T follicular helper cell (primary cell): ENCODE measurements at places on chromosomes 16 and 17.

DNA sequence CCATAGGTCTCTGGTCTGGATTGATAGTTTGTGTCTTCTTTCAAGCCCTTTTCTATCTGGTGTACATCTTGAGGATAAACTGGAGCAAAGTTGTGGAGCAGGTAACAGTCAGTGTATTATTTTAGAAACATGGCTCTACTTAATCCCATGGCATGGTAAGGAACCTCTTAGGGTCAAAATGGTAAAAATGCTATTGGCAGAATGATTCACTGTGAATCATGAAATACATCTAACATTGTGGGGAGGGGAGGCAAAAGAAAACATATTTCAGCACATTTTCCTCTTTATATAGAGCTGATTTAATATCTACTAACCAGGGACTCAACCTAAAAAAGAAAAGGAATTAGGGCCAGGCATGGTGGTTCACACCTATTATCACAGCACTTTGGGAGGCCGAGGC is 17.9 kb upstream of the ALDH3A2 start:
- no peak for DNase-seq

DNA sequence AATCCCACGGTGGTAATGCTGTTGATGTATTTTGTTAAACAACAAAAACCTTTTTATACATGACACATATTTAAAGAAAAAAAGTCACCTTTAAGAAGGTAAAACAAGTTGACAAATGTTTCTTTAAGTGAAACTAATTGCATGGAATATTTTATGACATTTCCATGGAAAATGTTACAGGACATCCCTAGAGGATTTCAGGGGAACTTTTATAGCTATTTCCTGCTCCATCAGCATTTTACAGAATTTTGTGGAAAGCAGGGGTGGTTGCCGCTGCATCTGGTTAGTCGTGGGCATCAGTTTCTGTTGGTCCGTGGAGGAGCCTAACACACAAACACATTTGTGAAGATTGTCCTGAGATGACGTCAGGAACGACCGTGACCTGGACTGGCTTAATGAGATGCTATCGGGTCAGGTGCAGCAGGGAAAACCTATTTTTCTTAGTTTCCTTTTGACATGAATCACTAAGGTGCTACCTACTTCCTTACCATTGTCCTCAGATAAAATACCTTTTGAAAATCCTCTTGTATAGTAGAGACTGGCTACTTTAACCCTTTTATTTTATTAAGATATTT is 305.1 kb downstream of the MAP2K6 start:
- DNase-seq, result no peak

- DNase-seq, result no peak
Observed at GRCh38 chr17:36494674-36495073, 8.2 kb downstream of the ZNHIT3 start.

GRCh38 chr17:8244768-8245167 is 3.1 kb downstream of the CTC1 start:
- no peak for DNase-seq

DNA sequence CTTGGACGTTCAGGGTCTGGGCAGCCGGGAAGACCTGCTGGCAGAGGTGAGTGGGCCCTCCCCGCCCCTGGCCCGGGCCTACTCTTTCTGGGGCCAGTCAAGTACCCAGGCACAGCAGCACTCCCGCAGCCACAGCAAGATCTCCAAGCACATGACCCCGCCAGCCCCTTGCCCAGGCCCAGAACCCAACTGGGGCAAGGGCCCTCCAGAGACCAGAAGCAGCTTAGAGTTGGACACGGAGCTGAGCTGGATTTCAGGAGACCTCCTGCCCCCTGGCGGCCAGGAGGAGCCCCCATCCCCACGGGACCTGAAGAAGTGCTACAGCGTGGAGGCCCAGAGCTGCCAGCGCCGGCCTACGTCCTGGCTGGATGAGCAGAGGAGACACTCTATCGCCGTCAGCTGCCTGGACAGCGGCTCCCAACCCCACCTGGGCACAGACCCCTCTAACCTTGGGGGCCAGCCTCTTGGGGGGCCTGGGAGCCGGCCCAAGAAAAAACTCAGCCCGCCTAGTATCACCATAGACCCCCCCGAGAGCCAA is 8.6 kb upstream of the ABCC3 start:
- DNase-seq, result peak; percentile 46

GRCh38 chr17:5355421-5356129 is 63.9 kb downstream of the NUP88 start:
- no peak for DNase-seq

DNA sequence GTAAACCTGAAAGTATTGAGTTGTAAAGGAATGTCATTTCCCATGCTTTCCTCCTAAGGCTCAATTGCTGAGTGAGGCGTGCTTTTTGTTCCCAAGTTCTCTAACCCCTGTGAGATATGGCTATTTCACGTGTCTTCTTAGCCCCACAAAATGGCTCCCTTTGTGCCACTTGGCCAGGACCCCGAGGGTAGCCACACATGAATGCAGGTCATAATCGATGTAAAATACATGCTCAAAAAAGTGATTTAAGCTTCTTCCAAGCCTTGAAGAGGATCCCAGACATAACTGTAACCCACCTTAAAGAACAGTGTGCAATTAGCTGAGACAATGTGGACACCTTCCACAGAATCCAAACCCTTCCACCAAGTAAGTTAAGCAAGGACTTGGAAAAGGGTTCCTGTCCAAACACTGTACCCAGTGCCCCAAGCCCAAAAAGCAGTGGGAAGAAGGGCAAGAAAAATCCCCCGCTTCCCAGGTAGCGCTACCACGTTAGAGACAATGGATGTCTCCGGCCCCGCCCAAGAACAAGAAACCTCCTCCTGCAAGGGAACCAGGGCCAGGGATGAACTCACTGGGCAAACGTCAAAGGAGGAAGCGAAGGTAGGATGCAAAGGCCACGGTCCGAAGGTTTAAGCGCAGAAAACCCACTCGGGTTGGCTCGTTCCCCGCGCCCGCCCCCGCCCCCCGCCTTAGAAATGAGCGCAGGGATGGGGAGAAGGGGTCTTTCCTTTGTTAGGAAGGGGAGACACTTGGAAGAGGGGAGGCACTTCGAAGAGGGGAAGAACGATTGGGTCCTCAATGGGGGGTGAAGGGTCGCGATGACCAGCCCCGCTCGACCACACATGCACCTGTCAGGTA is 1.2 kb downstream of the JPT1 start:
- DNase-seq, result no peak

DNA sequence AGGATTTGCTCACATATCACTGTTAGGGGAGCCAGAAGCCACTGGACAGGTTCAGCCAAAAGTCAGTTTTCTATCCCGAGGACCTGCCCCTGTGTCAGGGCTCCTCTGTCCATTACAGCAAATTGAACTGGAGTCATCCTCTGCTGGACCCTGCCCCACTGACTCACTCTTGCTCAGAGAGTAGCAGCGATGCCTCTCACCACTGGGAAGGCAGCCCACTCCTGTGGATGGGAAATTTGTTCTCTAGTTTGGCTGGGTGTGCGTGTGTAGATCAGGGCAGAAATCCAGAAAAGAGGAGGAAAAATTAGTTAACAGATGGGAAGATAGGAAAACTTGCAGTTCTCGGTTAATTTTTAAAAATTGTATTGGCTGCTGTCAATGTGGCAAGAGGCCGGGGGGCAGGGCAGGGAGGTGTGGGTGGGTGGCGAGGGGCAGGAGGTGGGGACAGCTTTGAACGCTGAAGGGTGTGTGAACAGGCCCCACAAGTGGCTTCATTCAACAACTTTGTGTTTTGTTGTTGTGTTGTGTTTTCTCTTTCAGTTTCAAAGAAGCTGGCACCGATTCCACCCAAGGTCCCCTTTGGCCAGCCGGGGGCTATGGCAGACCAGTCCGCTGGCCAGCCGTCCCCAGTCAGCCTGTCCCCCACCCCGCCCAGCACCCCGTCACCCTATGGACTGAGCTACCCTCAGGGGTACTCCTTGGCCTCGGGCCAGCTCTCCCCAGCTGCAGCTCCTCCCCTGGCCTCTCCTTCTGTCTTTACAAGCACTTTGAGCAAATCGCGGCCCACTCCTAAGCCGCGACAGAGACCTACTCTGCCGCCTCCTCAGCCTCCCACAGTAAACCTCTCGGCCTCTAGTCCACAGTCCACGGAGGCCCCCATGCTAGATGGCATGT is 33.6 kb downstream of the ELAC2 start:
- no peak for DNase-seq
